ENCODE measurements at places on chromosomes 11 and 22.
A peak's percentile ranks its signal among the peaks of the same experiment; 100 is the strongest.

DNA sequence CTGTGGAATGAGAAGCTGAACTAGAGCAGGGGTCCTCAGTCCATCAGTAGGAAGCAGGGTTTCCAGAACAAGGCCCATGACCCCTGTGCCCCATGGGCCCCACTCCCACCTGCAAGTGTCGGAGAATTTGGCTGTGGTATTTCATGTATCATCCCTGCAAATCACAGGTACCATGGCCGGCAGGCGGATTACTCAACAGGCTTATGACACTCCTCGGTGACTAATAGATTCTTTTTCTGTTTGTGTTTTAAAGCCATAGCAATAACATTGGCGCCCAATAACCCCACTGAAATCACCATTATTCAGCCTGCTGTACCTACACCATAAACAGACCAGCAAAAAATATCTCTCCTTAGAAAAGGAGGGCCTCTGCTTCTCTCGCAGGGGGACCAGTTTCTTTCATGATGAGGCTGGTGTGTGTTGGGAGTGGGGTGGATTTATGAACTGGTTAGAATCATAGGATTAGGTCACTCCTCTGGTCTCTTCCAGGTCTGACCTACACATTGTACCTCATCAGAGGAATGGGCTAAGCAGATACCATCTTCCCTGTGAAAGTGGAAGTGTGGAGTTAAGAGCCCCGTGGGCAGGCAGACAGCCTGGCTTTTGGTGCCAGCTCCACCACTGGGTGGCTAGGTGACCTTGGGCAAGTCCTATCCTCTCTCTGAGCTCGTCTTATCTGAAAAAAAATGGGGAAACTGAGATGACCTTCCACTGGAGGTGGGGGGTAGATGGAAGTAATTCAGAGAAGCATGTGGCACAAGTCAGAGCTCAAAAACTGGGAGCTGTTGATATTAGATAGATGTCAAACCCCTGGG is 60.2 kb upstream of the WNT11 start:
- peak; percentile 70 for DNase-seq

DNA sequence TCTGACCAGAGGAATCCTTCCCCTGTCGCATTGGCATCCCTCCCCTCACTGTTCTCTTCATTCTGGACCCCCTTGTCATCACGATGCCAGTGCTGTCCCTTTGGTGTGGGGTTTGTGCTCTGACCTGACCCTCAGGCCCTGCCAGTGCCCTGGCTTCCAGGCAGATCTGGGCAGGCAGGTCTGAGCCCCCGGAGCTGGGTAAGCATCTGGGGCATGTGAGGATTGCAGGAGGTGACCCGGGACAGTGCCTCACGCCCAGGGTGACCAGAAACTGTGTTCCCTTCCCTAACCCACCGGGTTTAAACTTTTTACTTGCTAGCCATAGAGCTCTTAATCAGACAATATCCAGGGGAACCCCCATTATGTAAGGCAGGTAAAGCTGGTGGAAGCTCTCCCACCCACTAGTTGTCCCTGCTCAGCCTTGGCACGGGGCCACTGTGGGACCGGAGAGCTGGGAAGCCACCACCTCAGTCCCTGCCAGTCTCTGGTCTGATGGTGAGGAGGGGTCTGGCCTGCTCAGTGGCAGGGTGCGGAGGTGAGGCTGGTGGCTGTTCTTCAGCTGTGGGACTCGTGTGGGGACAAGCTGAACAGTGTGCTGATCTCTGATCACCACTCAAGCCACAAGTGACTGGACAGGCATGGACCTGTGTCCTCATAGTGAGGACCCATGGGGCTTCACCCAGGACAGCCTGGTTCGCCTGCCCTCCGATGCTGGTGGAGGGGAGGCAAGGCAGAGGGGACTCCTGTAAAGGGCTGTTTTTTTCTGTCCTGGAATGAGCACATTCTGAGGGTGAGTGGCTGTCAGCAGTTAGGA is 38.0 kb downstream of the BCR start:
- DNase-seq: no peak

- DNase-seq: peak; percentile 30
Observed at GRCh38 chr11:18986744-18987143, 47.5 kb upstream of the MRGPRX1 start.

DNA sequence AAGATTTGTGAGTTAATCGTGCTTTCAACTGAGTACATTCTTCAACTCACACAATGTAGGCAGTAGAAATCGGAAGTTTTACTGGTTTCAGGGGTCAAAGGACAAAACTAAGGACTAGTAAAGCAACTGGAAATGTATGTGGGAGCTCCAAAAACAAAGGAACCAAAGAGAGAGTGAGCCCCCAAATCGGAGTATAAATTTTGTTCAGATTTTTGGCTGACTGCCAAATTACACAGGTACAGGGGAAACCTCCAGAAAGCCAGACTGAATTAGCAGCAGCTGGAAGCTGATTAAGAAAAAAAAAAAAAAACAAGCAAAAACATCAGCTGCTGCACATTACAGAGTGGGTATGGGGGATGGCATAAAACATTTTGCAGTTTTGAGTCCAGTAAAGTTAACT is 75.2 kb upstream of the GNAZ start:
- no peak for DNase-seq

DNA sequence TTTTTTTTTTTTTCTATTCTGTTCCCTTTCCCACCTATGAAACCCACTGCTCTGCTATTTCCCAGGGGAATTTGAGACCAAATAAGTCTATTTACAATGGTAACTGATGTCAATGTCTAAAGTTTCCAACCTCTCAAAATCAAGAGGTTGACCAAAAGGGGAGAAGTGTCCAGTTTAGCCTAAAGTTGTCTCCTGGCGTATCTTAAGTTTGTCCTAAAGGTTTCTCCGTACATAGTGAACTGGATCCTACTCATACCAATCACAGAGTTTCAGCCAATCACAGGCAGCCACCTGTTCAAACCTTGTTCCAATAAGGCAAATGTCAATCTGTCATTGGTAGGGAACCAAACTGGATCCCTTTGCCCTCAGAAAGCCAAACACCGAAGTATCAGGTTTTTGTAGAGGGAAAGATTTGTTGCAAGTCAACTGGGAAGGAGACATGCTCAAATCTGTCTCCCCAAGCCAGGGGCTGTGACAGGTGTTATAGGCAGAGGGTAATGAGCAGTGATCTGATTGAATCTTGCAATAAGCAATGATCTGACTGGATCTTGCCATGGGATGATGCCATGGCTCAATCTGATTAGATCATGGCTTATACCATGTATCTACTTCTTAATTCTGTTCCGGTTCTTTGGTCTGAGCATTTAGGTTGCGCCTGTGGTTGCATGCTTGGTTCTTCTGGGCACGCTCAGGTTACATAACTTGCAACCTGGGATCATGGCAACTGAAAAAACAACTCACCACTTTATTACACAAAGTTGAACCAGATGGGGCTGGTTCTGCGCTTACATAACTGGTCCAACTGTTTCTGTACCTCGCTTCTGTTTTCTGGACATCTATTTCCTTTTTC is 1.1 kb upstream of the VPS37C start:
- peak; percentile 20 for DNase-seq

DNA sequence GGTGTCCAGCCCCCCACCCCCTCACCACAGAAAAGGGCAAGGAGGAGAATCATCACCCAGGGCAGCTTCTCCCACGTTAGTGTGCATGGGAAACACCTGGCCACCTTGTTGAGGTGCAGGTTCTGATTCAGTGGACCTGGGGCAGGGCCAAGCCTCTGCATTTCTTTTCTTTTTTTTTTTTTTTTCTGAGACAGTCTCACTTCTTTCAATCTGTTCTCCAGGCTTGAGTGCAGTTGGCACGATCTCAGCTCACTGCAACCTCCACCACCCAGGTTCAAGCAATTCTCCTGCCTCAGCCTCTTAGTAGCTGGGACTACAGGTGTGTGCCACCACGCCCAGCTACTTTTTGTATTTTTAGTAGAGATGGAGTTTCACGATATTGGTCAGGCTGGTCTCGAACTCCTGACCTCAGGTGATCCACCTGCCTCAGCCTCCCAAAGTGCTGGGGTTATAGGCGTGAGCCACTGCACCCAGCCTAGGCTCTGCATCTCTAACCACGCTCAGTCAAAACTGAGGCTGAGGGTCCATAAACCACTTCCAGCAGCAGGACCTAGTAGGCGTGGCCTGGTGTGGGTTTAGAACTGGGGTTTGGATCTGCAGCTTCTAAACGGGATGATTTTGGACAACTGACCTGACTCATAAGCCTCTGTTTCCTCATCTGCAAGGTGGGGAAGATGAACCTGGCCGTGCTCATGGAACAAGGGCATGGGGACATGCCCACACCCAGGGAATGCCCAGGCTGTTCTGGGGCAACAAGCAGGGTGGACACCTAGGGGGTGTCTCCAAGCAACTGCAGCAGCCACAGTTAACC is 734 bp downstream of the ZP1 start:
- no peak for DNase-seq

DNA sequence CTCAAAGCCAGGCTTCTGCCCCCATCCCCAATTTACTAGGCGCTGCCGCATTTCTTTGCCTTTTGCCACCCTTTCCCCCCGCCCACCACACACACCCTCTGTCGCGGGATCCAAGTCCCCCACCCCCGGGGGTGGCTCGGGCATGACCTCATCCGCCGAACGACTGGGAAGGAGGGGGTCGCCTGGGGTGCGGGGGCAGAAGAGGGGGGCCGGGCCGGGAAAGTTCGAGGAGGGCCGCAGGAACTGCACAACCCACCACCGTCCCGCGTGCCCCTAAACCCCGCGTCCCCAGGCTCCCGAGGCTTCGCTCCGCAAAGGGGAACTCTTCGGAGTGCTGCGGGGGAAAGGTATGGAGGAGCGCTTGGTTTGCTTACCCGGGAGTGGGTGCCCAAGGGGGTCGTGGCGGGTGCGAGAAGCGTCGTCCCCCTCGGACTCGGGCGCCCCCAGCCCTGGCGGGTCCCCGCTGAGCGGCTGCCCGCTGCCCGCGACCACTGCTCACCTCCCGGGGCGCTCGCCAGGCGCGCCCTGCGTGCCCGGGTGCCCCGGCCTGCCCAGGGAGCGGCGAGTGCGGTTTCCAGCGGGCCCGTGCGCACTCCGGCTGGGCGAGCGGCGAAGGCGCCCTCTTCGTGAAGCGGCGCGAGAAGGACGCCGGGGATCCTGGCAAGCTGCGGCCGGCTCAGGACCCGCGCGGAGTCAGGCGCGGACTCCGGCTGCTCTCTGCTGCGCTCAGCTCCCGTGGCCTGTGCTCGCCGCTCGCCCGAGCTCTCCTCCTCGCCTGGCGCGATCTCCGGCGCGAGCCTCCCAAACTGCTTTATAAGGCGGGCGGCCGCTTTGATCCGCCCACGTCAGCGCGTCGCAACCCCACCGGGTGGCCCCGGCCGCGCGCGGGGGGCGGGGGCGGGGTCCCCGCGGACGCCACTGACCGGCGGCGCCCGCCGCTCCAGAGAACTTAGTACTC is 4.0 kb upstream of the WNT11 start:
- peak; percentile 44 for DNase-seq

DNA sequence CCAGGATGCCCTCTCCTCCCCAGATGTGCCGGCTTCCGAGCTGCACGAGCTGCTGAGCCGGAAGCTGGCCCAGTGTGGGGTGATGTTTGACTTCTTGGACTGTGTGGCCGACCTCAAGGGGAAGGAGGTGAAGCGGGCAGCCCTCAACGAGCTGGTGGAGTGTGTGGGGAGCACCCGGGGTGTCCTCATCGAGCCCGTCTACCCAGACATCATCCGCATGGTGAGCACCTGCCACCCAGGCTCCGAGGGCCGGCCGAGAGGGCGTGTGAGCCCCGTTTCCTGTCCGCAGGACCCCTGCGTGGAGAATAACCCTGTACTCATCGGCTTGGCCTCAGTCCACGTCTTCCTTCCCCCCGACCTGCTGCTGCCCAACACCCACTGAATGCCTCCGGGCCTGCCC is 2.2 kb downstream of the PPP2R5B start:
- DNase-seq: no peak

DNA sequence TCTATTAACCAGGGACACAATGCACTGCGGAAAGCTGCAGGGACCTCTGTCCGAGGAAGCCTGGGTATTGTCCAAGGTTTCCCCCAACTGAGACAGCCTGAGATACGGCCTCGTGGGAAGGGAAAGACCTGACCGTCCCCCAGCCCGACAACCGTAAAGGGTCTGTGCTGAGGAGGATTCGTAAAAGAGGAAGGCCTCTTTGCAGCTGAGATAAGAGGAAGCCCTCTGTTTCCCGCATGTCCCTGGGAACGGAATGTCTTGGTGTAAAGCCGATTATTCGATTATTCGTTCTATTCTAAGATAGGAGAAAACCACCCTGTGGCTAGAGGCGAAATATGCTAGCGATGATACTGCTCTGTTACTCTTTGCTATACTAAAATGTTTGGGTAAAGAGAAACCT is 5.2 kb downstream of the BET1L start:
- DNase-seq: no peak

- DNase-seq: no peak
Observed at GRCh38 chr11:93821617-93822016, 28.8 kb downstream of the VSTM5 start.

- DNase-seq: no peak
Observed at GRCh38 chr11:1487851-1488574, 1.4 kb upstream of the MOB2 start.

- peak; percentile 43 for DNase-seq
Observed at GRCh38 chr22:20946080-20946986, 20.7 kb upstream of the AIFM3 start.

DNA sequence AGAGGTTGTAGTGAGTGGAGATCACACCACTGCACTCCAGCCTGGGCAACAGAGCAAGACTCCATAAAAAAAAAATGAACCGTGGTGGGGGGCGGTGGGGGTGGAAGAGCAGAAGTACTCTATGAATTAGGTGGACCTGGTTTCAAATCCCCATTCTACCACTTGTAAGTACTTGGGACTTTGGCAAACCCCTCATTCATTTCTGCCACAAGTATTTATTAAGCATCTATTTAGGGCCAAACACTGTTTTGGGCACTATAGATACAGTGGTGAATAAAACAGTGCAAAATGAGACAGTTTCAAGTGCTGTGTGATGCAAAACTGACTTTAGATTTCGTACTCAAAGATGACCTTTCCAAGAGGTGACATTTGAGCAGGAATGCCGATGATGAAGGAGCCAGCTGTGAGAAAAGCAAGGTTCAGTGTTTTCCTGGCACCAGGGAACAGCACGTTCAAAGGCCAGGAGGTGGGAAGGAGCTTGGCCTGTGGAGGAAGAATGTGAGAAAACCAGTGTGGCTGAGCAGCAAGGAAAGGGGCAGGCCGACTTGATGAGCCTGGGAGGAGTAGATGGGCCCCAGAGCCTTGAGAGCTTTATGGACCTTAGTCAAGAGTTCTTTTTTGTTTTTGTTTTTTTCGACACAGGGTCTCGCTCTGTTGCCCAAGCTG is 1.4 kb upstream of the TMEM134 start:
- no peak for DNase-seq

All from Daoy (cell line).